Lung (tissue), 17 donors: ENCODE measurements at places on chromosomes 11 and 22. TPM values are rescaled to one million over a fixed set of nuclear protein-coding genes. Genes with fewer than 3 reads are reported as not detected.

DNA sequence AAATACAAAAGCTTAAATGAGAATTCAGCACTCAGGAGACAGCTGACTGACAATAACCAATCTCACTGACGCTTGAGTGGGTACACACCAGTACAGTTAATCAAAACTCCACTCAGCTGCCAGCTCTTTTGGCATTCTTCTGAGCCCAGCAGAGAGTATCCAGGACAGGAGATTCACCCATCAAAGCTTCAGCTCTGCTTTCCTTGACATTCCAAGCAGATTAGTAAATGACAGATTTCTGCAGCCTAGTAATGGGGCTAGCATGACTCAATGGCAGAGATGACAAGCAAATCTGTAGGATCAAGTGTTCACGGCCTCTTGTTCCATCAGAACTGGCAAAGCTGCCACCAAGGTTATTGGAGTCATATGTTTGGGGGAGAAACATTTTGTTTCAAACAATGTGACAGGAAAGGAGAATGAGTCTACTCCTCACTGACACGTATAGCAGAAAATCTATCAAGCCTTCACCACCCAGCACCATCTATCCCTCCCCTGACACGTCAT, 420.0 kb downstream of the DYNC2H1 start:
- DNase-seq, result no peak

GRCh38 chr11:118045191-118045590, 31.7 kb upstream of the TMPRSS4 start:
- DNase-seq, result no peak

SPDYC gene
- polyA plus RNA-seq, result not detected

- DNase-seq, result no peak
Observed at GRCh38 chr11:70910835-70911234, 341.5 kb downstream of the SHANK2 start.
